ENCODE measurements at places on chromosomes 6 and 20.

- no peak for DNase-seq
These were observed 1378.6 kb upstream of the DEFB115 start for GRCh38 chr20:29878777-29879442.

DNA sequence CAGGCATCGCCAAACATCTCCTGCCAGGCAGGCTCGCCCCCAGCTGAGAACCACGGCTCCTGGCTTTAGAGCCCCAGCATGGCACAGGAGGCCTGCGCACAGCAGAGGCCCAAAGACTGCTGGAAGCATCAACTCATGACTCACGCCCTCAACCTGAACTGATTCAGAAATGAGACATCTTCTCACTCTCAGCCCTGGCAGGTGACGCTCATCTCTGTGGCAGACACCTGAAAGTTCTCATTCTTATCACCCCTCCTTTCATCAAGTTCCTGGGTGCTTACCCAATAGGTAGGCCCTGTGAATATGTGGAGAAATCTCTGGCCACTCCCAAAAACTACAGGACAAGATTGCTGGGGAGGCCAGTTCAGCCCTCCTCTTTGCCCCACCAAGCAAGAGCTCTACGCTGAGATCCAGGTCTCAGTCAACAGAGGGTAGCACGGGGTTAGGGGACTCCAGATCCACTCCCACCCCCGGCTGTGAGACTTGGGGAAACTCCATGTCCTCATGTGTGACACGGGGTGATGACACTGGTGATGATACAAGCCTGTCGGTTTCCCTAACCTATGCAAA is 11.3 kb downstream of the NFATC2 start:
- DNase-seq, result no peak

DNA sequence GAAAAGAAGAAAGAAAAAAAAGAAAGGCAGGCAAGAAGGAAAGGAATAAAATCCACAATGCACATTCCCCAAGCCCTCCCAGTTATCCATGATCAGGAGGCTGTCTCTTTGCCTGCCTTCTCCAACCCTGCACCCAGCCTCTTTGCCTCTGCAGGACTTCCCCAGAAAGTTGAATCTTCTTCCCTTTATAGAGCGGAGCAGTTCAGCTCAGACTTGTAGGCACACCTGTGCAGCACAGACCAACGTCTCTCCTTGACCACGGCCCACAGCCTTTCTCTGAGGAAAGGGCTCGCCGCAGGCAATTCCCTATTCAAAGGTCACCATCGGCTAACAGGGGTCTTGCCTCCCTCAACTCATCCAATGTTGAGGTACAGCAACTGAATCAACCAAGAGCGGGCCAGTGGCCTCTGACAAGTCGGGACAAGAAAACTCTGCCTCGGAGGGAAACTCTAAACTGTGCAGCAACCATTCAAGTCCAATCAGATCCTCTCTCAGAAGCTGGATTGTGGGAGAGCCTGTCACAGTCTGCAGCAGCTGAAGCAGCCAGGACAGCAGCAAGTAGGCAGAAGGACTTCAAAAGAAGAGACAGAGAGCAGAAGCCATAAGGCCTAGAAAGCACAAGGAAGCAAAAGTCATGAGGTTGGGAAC is 529.2 kb upstream of the JARID2 start:
- no peak for DNase-seq

- DNase-seq, result no peak
These were observed 31.3 kb downstream of the MBOAT1 start for GRCh38 chr6:20180935-20181334.

DNA sequence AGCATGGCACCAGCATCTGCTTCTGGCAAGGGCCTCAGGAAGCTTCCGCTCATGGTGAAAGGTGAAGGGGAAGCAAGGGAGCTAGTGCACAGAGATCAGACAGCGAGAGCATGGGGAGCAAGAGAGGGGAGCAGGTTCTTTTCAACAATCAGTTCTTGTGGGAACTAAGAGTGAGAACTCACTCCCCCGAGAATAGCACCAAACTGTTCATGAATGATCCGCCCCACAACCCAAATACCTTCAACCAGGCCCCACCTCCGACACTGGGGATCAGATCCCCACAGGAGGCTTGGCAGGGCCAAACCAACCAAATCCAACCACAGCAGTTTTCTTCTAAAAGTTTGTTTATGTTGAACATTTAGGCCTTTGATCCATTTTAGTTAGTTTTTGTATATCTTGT is 69.7 kb upstream of the BHLHE23 start:
- no peak for DNase-seq

- DNase-seq, result no peak
These were observed 3.1 kb upstream of the CCDC167 start for GRCh38 chr6:37502703-37503291.

DNA sequence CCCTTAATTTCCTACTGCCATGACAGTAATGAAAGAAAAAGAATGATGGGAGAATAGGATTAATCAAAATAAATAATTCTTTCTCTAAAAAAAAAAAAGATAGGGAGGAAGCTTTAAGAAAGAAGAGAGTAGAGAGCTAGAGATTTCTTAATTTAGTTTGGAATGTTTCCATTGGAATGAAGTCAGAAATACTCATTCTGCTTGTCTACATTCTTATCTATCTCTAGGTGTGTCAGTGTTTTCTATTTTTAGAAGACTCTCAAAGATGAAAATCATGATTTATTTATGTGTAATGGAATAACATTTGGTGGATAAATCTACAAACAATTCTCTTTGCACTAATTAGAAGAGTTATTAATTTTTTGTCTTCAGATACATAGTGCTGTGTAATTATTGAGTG is 38.0 kb upstream of the HIVEP1 start:
- DNase-seq, result no peak

DNA sequence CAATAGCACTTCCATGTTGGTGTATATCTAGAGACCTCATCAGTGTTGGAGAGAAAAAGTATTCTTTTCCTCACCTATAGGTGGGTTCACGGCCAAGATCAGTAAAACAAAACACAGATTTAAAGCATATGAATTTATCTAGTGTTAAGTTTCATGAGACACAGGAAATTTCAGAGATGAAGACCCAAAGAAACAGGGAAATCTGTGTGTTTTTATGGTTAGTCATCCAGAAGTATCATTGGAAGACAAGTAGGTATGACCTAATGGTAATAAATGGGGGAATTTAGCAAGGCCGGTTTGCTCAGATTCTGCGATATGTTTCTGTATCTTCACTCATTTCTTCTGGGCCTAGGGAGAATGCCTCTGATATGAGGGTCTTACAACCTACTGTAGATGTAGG is 419.6 kb upstream of the MARCKS start:
- no peak for DNase-seq

- DNase-seq, result no peak
These were observed 42.8 kb downstream of the CDC5L start for GRCh38 chr6:44430326-44430725.

All from posterior cingulate gyrus (tissue), 11 donors.